ENCODE measurements at places on chromosomes 4 and X.

- no peak for DNase-seq
Observed at GRCh38 chr4:146155152-146155724, 20.3 kb upstream of the LSM6 start.

- no peak for DNase-seq
Observed at GRCh38 chrX:22699581-22700091, 300.1 kb upstream of the DDX53 start.

DNA sequence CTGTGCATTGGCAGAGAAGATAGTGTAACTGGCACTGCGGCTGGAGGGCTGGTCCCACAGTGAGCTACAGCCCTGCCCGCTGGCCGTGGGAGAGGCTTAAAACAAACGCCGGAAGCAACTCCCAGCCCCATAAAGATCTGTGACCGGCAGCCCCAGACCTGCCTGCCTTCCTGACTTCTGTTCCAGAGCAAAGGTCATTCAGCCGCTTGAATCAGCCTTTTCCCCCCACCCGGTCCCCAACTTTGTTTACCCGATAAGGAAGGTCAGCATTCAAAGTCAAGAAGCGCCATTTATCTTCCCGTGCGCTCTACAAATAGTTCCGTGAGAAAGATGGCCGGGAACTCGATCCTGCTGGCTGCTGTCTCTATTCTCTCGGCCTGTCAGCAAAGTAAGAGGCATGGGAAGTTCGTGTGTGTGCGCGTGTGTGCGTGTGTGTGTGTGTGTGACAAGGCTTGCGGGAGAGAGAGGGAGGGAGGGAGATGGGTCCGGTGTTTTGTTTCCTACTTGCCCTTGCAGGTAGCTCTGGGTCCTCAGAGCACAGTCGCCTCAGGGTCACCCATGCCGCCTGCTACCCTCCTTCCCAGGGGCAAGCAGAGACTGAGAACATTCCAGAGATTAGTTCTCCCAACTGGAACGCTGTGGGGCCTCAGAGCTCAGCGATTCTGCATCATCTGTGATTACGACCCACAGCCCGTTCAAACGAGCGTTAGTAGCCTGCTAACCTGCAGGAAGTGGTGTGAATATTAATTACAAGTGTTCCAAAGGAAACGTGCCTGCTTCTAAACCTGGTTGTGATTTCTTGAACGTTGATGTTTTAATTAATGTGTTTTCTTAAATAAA, at the start of gene MGST2:
Gene MGST2, plus strand, starts transcription at position 130 of the 840 bp plus-strand sequence. Its CDS starts 201 bp downstream, at position 331.
- DNase-seq: peak; percentile 40

DNA sequence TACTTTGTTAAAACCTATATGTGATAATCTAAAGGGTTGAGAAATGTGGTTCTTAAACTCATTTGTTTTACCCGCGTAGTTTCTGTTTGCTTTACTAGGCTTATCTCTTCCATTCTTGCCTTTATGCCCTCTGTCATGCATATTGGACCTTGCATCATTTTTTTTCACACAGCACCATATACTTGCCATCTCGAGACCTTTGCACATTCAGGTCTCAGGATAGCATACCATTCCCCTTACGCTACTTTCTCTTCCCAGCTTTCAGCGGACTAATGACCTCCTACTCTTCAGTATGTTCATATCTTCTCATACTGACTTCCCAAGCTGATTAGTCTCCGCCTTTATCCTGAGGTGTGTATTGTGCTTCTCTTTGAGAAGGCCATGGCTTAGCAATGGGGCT, 40.5 kb downstream of the USP38 start:
- no peak for DNase-seq

GRCh38 chr4:178784491-178784890, 1342.3 kb upstream of the AGA start:
- no peak for DNase-seq

- DNase-seq: no peak
Observed at GRCh38 chr4:31592293-31592692, 872.1 kb downstream of the PCDH7 start.

- no peak for DNase-seq
Observed at GRCh38 chr4:86358257-86358656, 1.6 kb downstream of the MAPK10 start.

DNA sequence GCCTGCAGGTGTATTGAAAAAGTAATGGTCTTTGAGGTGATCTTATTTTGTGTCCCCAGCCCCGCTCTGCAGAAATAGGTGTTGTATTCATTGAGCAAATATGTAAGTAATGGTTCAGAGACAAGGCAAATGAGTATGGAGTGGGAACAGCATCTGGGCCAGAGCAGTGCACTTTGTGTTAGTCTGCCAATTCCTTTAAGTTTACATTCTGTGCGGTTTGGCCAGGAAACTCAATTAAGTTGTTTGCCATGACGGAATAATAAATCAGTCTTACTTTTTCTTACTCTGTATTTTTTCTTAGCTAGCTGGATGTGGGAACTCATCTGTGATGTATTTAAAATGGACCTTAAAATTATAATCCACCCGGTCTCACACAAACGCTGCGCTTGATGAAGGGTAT, 12.6 kb downstream of the DCLK2 start:
- no peak for DNase-seq
